ENCODE measurements at places on chromosomes 2 and 18.

DNA sequence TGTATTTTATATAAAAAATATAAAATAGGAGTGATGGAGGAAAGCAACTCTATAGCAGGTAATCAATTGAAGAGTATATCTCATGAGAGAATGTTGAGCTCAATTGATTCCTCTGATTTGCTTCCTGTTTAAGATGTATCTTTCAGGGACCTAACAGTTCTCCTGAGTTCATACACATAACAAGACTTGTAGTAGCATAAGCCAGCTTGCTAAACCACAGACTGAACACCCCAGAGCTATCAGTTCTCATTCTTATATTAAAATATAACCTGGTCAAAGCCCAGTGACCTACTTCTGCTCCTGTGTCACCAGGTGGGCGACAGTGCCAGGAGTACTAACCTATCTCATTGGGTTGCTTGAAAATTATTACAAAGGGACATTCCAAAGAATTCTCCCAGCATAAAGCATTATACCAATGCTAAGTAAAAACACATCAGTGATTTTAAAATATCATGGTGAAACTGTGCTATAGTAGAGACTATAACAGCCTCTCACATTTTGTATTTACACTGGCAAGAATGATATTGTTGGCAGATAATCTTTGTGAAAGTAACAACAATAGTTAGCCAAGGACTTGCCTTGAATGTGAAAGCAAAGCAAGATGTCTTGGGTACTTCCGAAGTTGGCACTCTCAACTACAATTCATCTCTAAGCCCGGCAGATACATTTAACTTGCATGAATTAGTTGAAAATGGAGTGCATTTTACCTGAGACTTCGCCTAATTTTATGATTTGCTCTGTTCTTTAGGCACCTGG is 40.8 kb upstream of the CDH20 start:
- no peak for DNase-seq

- no peak for DNase-seq
Observed at GRCh38 chr18:61785588-61785987, 107.2 kb downstream of the RNF152 start.

DNA sequence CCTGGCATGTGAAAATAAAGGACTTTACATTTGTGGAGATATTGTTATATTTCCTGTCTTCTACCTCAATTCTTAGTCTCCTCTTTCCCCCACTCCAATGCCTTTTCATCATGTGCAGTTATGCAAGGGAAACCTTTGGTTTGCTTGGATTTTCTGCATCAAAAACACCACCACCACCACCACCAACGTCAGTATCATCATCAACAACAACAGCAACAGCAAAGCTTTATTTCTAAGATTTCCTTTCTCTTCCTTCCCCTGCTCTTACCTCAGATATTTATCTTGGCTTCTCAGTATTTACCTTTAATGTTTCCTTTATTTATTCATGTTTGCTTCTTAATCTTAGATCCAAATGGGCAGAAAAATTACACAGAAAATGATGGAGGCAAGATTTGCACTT is 26.1 kb downstream of the CXCR4 start:
- no peak for DNase-seq

DNA sequence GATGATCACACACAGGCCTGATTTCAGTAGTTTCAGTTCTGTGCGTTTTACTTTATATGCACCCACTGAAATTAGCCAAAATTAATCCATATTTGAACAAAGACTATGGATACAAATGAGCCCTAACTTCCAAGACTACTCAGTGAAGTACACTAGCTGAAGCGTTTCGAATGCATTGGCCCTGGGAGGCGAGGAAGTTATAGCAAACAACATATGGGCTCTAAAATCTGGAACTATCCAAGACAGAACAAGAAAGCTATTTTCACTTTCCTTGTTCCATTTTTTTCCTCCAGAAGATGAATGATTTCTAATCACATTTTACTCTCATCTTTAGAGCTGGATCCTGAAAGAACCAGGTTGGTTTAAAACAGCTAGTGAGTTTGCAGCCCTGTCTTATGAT is 399.4 kb upstream of the HNRNPA3 start:
- DNase-seq = no peak

GRCh38 chr2:120522151-120522751 is 176.3 kb downstream of the INHBB start:
- DNase-seq = no peak

DNA sequence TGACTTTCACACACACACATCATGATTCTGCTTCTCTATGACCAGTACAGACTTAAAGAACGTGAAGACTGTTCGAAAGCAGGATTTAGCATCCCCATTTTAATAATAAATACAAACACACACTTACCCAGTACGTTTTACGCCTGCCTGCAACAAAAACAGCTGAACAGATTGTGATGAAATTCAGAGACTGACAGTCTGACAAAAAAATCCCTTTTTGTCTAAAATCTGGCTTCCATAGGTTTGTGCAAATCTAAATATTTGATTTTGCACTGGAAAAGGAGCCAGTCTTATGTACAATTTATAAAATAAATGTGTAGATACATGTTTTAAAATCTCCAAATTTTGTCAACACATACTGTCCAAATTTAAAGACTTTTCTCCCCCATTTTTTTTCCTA is 630.7 kb downstream of the ZEB2 start:
- DNase-seq = no peak

DNA sequence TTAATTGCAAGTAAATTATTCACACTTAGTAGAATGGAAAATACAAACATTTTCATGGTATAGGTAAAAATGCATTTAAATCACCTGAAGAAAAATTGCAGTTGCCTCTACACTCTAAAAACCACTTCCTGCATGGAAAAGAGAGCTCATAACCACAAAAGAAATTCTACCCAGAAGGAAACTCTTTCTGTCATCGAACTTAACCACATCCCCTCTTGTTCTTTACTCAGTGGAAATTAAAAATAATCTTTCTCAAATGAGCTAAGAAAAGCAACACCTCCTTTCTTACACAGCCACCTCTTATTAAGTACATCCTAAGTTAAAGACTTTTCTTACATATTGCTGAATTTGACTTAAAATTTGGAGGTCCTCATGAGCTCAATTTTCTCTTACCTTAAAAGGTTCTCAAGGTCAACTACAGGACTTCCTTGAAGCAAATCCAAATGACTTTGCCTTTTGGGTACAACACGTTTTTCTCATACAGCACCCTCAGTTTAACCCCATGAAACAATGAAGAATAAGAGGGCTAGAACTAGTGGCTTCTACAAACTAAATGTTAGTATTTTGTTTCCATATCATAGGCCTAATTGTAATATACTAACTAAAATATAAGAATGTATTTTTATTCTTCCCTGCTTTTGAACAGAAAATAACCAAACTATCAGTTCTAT is 109.1 kb upstream of the CRIM1 start:
- no peak for DNase-seq

- peak; percentile 35 for DNase-seq
Observed at GRCh38 chr2:12990523-12990922, 273.8 kb downstream of the TRIB2 start.

DNA sequence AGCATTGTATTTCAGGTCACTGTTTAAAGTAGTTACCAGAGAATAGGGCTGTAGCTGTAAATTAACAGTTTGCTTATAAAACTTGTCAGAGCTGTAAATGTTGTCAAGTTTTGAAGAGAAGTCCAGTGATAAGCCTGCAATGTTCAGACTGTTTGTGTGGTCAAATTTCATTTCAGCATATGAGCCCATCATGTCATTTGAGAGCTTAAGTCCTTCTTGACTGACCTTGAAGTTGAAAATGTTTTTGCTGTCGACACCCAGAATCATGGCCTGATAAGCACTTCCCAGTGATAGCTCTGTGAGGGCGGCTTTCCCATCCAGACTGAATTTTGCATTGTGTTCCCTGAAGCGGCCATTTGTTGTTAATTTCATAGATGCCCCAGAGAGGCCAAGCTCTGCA is 32.4 kb downstream of the APOB start:
- DNase-seq = no peak

DNA sequence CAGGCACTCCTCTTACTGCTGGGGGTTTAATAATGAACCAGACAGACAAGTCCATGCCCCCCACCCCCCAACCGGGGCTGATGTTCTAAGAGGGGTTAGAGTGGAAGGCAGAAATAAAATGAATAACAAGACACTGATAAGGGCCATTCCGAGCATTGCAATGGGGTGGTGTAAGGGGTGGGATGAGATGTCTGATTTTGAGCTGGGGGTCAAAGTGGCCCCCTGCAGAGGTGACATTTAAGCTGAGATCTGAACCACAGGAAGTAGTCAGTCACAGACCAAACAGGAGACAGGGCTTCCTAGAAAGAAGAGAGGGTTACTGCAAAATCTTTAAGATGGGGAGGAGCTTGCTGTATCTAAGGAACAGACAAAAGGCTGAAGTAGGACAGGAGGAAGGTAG is 180.6 kb upstream of the SH3BP4 start:
- DNase-seq = no peak

- peak; percentile 73 for DNase-seq
Observed at GRCh38 chr2:28951910-28952835, 28.9 kb upstream of the TOGARAM2 start.

DNA sequence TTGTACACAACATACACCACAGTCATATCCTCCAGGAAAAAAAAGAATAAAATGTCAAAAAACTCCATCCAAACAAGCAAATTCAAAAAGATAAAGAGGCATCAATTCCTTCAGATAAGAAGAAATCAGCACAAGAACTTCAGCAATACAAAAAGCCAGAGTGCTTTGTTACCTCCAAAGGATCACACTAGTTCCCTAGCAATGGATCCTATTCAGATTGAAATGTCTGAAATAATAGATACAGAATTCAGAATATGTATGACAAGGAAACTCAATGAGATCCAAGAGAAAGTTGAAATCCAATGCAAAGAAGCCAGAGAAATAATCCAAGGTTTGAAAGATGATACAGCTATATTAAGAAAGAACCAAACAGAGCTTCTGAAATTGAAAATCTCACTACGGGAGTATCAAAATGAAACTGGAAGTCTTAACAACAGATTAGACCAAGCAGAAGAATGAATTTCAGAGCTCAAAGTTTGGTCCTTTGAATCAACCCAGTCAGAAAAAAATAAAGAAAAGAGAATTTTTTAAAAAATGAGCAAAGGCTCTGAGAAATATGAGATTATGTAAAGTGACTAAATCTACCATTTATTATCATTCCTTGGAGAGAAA is 80.6 kb downstream of the TRABD2A start:
- no peak for DNase-seq

DNA sequence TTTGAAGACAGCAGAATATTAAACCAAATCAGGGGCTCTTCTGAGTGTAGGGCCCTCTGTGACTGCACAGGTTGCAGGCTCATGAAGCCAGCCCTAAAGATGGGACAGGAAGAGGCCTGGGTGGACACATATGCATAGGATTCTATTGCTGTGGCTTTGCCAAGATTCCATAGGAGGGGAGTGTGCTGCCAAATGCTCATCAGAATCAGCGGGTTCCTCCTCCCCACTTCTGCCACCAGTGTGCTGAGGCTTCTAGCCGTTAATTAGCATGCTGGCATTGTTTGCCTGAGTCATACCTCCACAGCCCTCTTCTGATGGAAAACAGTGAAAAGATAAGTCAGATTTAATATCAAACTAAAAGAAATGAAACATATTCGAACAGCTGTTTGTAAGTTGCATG is 103.9 kb upstream of the TMEFF2 start:
- DNase-seq = no peak

DNA sequence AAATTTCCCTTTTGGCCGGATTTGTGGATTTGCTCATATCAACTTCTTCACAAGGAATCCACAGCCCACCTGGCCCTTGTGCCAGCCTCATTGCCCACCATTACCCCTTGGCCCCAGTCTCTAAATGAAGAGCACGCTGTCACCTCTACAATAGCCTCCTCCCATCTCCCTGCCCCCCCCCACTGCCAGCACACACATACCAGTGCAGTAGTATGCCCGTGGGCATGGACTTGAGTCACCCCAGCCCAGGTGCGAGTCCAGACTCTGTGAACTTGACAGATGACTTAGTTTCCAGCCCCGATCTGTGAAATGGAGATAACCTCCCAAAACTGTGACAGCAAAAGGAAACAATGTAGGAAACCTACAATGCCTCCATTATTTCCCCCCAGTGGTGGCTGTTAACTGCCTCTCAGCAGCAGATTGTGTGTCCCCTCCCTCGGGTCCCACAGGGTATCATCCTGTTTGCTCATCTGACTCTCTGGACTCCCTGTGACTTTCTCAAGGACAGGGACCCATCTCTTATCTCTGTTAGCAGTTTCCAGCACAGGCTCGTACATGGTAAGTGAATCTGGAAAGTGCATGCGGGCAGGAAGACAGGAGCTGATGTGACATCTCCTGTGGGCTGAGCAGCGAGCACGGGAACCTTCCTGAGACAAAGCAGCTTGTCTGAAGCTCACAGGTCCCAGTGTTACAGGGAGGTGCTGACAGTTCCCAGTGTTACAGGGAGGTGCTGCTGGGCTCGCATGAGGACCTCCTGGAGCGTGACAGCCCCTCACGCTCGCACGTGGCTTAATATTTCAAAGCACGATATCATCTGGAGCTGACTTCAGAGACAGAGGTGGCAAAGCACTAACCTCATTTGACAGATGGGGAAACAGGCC is 4.2 kb upstream of the TMEM185B start:
- DNase-seq = peak; percentile 43

GRCh38 chr18:8045160-8045883 is 478.2 kb downstream of the PTPRM start:
- DNase-seq = no peak

GRCh38 chr18:74861154-74861553 is 263.5 kb downstream of the ZNF407 start:
- no peak for DNase-seq

GRCh38 chr2:54809819-54810218 is 86.4 kb downstream of the EML6 start:
- DNase-seq = peak; percentile 45

DNA sequence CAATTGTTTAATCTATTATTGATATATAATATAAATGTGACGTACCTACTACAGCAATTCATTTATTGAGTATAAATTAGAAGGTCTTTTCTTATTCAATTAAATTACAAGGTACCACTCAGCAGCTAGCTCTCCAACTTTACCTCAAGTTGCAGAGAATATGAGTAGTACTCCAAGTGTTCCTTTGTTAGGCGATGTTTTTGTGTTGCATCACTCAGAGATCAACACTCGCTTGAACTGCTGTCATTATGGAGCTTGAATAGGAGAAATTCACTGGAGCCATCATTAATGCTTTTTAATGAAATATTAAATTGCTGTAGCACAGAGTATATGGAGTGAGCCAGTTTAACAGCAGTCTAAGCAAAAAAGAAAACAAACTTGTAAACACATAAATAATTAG is 320.0 kb downstream of the FSIP2 start:
- no peak for DNase-seq

GRCh38 chr18:77208964-77209363 is 40.7 kb upstream of the GALR1 start:
- peak; percentile 75 for DNase-seq

DNA sequence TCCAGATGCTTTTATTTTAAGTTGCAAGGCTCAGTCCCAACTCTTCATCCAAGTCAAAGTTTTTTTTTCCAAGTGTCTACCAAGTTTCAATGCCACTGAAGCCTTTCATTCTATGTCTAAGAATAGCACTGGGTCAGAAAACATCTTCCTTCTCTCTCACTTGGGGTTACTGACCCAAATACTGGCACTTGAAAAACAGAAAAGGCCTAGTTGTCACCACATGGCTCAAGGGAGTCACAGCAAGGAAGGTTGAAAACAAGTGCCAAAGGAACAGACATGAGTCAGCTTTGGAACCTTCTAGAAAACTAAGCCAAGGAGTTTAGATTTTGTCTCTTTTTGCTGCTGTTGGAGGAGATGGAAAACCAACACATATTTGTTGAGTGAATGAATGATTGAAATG is 146.5 kb downstream of the COPS8 start:
- DNase-seq = no peak
